ENCODE measurements at places on chromosomes 13 and 19.

DNA sequence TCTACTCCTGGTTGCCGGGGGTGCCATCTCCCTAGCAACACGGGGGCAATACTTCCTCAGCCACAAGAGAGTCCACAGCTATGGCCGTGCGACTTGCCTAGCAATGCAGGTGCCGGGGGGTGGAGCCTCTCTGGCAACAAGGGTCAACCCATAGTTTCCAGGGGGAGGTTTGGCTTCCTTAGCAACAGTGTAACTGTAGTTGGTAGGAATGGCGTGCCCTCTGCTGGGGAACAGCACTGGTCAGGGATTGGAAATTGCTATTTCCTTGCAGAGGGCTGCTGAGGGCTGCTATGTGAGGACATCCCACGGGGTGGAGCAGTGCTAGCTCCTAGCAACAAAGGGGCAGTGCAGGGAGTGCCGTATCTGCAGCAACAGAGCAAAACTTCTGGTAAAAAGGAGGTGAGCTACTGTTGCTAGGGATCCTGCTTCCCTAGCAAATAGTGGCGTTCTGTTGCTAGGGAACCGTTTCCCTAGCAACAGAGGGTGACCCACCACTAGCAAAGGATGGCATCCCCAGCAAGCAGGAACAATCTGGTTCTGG is 7.0 kb upstream of the TMC4 start:
- DNase-seq, result no peak

DNA sequence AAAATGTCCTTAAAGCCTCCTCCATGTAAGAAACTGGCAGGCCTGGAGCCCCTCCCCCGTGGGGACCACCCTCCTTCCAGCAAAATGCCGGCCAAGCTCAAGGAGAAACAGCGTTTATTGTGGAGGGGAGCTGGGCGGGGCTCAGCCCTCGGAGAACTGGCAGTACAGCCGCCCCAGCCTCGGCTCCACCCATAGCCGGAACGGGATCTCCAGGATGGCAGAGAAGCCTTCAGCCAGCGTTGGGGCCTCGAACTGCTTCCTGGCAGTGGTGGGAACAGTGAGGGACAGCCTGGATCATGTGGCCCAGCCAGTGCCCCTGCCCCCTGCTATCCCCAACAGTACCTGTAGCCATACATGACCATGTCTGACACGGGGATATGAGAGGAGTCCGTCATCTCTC is 6.3 kb downstream of the PNKP start:
- no peak for DNase-seq

- no peak for DNase-seq
Observed at GRCh38 chr13:98279473-98280175, 102.6 kb upstream of the RNF113B start.

DNA sequence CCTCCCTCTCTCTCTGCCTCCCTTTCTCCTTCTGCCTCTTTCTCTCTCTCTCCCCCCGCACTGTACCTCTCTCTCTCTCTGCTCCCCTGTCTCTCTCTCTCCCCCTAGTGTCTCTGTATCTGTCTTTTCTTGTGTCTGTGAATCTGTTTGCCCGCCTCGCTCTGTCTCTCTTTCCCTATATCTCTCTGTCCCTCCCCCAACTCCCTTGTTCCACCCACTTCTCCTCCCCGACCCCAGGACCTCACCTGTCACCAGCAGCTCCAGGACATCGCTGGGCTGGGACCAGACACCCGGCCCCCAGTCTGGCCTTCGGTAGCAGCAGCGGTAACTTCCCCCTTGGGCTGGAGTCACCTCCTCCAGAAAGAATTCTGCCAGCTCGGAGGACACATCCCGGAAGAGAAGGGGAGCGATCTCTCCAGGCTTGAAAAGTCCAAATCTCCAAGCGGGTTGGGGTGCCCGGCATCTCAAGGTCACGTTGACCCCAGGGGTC is 3.9 kb downstream of the OSCAR start:
- no peak for DNase-seq

GRCh38 chr13:20378721-20379120 is 146.6 kb upstream of the GJB6 start:
- no peak for DNase-seq

GRCh38 chr19:40464059-40465024 is 1.2 kb downstream of the BLVRB start:
- peak; percentile 40 for DNase-seq

DNA sequence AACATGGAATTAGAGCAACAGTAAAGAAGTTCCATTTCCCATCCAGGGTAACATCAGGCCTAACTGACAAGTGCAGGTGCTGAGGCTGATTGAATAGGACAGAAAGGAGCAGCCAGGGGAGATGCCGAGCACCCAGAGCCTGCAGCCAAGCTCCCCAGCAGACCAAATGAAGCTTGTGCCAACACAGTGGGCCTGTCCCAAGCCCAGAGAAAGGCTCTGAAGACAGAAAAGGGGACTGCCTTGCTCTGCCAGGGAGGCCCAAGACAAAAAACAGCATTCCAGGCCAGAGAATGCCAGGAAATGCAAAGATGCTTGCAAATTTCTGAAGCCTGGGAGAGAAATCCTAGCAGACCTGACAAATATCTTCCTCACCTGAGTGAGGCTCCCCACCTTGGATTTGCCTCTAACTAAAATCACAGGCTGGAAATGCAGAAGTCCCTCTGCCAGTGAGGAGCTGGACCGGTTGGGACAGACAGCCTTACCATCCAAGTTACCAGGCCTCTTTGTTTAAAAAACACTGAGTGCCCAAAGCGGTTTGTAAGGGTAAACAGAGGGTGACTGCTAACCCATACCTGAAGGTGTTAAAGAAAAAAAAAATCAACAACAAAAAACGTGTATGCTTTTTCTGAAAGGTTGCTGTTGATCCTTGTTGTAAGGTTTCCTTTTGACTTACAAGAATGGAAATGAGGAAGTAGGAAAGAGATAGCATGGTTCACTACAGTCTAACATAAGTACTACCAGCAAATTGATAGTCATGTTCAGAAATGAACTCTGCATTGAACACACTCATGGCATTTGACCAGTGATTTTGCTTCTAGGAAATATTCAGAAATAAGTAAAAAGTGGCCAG is 11.8 kb upstream of the HMGB1 start:
- DNase-seq, result no peak

DNA sequence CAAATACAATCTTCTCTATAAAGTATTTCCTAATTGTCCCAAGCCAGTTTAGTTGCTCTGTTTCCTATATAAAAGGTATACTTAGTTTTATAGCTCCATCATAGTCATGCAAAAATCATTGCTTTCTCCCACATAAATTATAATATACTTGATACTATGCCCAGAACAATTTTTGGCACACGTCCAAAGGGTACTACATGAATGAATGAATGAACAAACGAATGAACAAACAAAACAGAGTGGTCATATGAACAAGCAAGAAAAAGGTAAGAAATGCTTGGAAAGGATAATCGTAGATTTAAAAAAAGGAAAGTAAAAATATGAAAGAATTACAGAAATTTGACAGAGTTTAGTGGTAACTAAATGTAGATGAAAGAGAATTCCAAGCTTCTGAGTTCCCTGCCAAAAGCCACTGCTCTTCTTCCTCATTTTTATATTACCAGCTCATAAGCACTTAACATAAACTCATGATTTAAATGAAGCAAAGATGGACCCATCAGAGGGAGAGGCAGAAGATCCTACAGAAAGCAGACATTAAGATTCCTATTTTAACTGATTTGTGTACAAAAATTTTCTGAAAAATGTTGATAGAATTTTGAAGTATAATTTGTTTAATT is 123.2 kb downstream of the ENOX1 start:
- DNase-seq, result no peak

GRCh38 chr19:4065430-4066175 is 1.1 kb downstream of the ZBTB7A start:
- DNase-seq, result peak; percentile 92

GRCh38 chr19:412356-413355 is 3.7 kb upstream of the C2CD4C start:
- DNase-seq, result no peak

DNA sequence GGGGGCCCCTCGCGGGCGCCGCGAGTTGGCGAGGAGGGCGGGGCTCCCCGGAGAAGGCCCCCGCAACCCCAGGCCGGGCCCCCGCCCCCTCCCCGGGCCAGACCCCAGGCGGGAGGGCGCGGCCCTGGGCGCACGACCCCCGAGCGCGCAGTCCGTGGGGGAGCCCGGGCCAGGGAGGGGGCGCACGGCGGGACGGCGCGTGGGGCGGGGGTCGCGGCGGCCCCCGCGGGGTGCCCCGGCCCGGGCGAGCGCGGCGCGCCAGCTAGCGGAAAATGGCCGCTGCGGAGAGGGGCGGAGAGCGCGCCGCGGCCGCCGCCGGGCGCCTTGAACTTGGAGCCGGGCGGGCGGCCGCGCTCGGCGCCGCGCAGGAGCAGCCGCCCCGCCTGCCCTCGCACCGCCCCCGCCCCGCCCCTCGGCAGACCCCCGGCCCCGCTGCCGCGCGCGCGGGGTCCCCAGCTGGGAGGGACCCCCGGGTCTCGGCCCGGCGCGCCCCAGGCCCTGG is 6.4 kb upstream of the NFIC start:
- DNase-seq, result no peak

DNA sequence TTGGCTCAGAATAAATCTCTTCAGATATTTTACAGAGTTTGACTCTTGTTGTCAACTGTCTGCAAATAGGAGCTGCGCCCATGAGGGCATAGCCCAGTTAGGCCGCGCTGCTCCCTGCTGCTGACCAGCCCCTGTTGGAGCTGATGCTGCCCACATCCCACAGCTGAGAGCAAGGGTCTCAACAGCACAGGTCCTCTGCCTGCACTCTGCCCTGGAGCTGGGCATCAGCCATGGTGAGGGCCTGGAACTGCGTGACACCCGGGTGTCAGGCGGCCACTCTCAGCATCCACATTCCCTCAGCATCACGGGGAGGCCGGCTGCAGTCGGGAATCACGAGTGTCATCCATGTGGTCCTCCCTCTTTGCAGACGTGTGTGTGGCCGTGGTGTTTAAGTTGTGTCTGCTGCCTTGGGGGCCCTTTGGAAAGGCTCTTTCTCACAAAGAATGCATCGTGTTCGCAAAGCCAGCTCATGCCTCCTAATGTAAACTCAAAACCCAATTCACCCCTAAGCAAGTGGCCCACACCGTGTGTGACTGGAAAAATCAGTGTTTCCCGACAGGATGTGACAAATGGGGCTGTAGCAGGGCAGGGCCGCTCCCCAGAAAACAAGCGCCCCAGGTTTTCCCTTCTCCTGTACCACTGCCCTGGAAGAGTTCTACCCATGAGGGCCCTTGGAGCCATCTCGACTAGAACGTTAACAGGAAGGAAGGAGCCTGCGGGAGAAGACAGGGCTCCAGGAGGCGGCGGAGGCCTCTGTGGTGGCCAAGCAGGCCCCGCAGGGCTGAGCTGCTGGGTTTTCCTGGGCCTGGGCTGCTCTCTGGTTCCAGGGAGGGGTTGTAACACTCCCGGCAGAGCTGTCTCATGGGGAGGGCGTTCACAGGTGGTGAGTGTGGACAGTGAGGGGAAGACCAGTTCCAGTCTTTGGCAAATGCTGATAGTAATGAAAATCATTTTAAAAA is 20.3 kb downstream of the ATP11A start:
- DNase-seq, result no peak

DNA sequence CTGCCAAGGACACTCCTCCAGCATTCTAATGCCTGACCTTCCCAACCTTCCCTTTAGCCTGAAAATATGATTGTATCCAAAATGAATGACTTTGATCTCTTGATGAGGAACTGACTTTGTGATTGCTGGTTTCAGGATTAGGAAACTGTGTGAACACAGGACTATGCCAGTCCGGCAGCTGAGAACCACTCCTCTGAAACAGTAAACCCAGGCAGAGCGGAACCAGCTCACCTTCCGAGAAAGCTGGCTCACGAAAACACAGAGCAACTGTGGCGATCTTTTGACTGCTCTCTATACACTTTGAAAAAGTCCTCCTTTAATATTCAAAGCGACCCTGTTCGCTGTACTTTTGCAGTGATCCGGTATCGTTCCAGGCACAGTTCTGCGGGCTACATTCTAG is 258.8 kb upstream of the IRS2 start:
- DNase-seq, result no peak

GRCh38 chr19:41870401-41870873 is 6.6 kb upstream of the CD79A start:
- DNase-seq, result no peak

All from stimulated activated CD8-positive, alpha-beta memory T cell treated with anti-CD3 and anti-CD28 coated beads, Interleukin-15, amount 100 ng/mL, for 24 hours (primary cell).